ENCODE measurements at places on chromosomes 11 and 22.
A peak's percentile ranks its signal among the peaks of the same experiment; 100 is the strongest.

DNA sequence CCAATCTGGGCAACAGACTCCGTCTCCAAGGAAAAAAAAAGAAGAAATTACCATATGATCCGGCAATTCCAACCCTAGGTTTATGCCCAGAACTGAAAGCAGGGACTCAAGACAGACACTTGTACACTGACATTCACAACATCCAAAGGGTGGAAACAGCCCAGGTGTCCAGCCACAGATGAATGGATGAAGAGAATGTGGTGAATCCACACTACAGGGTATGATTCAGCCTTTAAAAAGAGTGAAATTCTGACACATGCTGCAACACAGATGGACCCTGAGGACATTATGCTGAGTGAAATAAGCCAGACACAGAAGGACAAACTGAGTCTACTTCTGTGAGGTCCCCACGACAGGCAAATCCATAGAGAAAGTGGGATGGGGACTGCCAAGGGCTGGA is 43.9 kb downstream of the SGSM3 start:
- no peak for DNase-seq

DNA sequence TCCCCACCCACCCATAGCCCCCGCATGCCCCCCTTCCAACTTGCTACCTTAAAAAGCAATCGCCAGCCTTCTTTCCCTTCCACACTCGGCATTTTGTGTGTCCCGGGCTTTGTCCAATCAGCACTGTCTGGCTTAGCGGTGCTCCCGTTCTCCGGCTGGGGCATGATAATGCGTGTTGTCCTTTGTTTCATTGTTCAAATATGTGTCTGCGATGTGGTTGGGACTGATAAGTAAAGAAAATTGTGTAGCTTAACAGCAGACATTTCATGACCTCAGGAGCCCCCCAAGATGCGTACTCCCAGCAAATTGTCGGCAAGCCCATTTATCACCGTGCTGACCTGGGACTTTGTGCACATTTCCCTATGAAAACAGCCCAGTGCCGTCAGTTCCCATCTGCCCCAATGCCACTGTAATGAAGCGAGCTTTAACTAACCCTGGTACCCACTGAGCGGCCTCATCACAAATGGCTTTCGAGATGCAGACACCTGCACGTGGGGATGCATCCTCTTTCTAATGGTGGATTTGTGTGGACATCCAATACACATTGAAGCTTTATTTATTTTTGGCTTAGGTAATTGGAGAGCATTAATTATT is 167.0 kb upstream of the E2F8 start:
- no peak for DNase-seq

DNA sequence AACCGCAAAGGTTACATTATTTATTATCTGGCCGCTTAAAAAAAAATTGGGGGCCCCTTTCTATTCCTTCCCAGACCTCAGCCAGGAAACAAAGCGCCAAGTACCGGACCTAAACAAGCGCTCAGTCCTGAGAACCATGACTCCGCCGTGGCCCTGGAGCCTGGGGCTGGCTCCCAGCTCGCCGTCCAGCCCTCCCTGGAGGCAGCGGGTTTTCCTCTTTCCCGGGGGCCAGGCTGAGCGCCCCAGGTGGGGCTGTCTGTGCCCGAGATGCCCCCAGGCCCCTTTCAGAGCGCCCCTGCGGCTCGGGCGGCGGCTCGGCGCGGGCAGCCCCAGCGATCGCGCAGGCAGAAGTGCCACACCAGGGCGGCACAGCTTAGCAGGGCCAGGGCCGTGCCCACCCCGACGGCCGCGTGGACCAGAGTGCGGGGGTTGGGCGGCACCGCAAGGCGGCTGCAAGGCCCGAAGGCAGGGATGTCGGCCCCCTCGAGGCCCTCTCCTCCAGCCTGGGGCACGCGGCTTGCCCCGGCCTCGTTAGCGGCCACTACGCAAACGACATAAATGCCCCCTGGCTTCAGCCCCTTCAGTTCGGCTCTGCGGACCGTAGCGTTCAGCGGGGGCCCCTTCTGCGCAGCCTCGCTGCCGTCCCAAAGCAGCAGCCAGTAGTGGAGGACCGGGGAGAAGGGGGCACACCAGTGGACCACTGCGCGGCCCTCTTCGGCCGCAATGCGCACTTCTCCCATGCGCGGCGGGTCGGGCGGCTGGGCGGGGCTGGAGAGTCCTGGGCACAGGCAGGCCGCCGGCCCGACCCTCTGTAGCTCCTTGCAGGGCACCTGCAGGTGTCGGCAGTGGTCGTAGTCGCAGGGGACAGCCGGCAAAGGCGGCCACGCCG is 1.6 kb downstream of the LRRN4CL start:
- DNase-seq: no peak

GRCh38 chr11:32886180-32886579 is 6.4 kb upstream of the QSER1 start:
- no peak for DNase-seq

DNA sequence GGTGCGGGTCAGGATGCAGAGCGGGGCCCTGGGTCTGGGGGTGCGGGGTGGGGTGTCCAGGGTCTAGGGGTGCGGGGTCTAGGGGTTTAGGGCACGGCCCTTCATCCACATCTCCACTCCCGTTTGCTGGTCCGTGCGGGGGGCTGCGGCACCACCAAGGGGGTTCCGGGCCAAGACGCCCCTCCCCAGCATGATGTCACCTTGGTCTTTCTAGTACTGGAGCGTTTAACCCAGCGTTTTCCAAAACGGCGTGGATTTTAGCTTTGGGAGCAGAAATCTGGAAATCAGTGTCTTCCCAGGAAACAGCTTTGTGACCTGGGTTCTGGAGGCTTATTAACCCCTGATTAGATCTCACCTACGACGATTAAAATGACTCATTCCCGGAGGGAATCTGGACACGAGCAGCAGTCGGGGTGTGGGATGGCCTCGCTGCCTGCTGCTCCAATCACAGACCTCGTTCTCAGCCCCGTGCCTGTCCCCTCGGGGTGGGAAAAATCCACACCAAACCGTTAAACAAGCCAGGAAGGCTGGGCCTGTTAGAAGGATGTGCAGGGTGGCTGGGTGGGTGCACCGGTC is 759 bp downstream of the AP2A2 start:
- DNase-seq: peak; percentile 24

GRCh38 chr11:58621586-58622262 is 741 bp upstream of the CNTF start:
- DNase-seq: no peak

DNA sequence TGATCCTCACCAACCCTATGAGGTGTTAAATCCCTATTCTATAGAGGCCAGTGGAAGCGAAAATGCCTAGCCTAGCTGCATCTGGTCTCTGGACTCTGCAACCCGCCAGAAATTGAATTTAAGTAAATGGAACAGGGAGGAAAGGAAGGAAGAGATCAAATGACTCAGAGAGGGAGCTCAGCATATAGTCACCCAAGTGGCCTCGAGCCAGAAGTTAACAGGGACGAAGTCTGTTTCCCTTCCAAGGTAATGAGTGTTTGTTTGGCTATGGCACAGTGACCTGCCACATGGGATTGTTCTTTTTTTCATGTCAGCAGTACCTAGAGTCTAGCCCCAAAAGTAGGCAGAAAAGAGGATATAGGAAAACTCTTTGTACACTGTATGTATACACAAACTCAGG is 66.3 kb downstream of the PAK1 start:
- DNase-seq: no peak

- DNase-seq: no peak
Observed at GRCh38 chr11:93936460-93936859, 84.7 kb upstream of the HEPHL1 start.

DNA sequence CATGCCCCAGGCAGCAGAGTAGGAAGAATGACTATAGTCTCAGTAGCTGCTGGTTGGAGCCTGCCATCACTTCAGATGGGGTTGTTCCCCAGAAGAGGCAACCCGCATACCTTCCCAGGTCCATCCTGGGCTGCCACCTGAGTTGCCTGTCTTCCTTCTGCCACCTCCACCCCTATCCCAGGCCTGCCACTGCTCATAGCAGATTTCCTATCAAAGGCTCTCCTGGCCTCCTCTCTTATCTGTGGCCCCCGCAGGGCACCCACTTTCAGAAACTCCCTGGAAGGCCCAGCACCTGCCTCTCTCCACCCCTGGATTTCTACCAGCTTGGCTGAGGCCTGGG is 649 bp upstream of the NR1H3 start:
- no peak for DNase-seq

DNA sequence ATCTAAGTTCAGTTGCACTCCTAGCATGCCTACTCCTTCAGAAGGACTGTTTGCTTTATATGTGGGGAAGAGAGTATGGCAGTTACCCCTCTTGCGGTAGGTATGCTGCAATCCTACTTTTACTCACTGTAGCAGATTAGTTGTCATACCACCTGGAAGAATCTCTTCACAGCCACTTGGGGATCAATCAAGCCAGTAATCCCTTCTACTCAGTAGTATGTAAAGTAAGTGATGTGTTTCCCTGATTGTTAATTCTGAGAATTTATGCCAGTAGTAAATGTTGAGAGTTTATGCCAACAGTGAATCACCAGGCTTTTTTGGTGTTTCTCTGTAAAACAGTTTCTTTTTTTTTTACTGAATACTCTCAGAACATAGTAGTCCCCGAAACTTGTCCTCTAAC is 34.4 kb downstream of the PRMT3 start:
- DNase-seq: no peak

DNA sequence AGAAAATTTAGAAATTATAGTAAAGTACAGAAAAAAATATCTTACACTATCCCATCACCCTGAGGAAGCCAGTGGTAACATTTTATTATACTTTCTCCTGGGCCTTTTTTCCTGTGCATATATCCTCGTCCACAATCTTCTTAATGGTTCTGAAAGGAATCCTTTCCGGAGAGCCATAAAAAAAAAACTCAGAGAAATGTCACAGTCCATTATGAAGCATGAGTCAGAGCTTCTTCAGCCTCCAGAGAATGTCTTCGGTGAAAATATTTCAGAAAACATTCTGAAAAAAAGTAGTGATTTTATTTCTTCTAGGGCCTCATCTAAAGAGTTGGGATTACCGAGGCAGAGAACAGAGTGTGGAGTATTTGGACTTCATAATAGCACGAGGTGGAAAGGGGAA is 163.4 kb downstream of the INSC start:
- DNase-seq: no peak

GRCh38 chr11:60357771-60358170 is 20.6 kb upstream of the MS4A7 start:
- DNase-seq: no peak

DNA sequence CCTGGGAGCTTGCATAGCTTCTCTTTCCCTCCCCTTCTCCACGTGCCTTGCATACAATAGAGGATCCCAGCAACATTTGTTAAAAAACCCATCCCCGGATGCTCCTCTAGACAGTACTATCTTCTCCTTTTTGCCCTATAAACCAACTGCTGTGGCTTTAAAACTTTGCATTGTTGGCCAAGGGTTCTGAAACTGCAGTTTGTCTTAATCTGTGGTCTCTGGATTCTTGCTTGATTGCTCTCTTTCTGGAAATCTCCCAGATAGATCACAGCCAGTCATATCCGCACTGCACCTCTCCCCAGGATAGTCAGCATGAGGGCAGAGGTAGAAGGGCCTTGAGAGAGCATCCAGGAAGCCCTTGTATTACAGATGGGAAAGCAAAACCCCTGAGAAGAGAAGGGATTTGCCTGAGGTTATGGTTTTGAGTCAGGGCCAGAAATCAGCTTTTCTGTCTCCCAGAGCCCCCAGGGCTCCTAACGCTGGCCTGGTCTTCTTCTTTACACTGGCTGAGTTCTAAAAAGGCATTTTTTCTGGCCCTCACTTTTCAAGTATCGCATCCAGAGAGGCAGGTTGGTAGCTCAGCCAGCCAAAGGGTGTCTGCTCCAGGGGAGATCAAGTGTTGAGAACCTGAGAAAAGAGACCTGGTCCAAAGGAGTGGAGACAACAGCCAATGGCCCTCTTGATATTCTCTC is 70.6 kb downstream of the ADM start:
- DNase-seq: no peak

- DNase-seq: peak; percentile 8
Observed at GRCh38 chr11:122367809-122368231, 251.8 kb upstream of the BLID start.

DNA sequence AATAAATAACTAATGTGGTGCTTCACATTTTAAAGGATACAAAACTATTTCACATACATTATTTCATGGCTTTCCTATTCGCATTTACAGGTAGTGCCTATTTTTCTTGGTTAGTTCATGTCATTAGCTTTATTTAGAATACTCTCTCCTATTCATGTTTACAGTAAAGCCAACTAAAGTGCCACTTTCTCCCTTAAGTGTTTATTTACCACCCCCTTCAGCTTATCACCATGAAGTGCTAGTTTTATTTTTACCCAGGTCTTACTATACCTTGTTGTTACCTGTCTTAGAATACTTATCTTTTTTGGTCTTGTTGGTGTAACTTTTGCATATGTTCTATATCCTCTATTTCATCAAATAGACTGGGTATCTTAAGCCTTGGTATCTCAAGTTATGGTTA is 715.2 kb upstream of the TENM4 start:
- DNase-seq: no peak

- no peak for DNase-seq
Observed at GRCh38 chr11:74037309-74037708, 28.4 kb upstream of the UCP3 start.

GRCh38 chr22:46390652-46391301 is 55.3 kb downstream of the TRMU start:
- DNase-seq: peak; percentile 27

- no peak for DNase-seq
Observed at GRCh38 chr11:125463590-125464269, 32.3 kb downstream of the FEZ1 start.

GRCh38 chr11:9594267-9595046 is 21.0 kb downstream of the WEE1 start:
- no peak for DNase-seq

GRCh38 chr11:45429719-45430118 is 143.6 kb upstream of the SYT13 start:
- DNase-seq: no peak

GRCh38 chr11:105713696-105714095 is 103.8 kb downstream of the GRIA4 start:
- no peak for DNase-seq

- no peak for DNase-seq
Observed at GRCh38 chr11:102849311-102849710, 5.9 kb upstream of the MMP3 start.

- DNase-seq: peak; percentile 26
Observed at GRCh38 chr11:65334696-65335295, 1.1 kb downstream of the DPF2 start.

DNA sequence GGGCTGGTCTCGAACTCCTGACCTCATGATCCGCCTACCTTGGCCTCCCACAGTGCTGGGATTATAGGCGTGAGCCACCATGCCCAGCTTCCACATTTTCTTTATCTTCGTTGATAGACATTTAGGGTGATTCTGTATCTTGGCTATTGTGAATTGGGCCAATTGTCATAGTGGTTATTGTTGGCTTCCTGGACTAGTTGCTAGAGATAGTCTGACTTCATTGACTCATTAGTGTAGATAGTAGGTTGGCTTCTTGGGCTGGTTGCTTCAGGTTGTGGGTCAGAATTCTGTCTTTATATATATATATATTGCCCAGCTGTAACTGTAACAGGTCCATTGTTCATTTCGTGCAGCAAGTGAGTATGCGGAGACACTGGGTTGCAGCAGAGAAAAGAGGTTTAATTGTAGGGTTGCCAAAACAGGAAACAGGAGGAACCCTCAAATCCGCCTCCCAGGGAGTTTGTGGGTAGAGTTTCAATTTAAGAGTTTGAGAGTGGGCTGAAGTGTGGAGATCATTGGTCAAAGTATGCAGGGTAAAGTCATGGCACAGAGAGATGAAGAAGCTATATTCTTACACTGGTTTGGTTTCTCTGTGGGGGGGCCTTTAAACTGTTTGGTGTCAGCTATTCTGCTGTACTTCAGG is 22.0 kb downstream of the ATG13 start:
- no peak for DNase-seq

Measured in neural progenitor cell (in vitro differentiated cells).